ENCODE measurements at places on chromosomes 11 and 22.

DNA sequence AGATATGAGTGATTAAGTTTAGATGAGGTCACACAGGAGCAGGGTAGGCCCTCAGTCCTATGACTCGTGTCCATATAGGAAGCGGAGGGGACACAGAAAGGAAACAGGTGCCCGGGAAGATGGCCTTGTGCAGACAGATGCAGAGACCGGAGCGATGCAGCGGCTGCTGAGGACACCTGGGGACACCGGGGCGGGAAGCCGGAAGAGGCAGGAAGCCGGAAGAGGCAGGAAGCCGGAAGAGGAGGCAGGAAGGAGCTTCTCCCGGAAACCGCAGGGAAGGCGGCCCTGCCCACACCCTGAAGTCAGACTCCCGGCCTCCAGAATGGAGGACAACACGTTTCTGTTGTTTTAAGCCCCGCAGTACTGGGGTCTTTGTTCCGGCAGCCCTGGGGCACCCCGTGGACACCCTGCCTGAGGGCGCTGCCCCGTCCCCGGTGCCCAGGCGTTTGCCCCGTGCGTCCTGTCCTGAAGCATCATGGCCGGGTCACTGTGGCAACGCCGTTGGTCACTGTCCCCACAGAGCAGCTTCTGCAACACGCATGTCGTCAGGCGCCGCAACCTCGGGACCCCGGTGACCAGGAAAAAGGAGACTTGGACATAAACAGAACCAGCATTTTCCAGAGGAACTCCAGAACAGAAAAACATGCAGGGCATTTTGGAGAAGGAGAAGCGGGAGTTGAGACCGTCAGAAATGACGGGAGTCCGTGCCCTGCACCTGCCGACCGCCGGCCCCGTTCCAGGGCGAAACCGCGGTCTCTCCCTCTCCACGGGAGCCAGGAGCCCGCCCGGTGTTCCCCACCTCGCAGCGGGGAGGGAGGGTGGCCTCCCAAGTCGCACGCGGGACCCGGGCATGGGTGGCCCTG, 103.4 kb downstream of the BRD1 start:
- DNase-seq, result peak; percentile 29

GRCh38 chr11:102306048-102306597, 11.2 kb upstream of the BIRC3 start:
- no peak for DNase-seq

GRCh38 chr11:3896644-3897043, 41.2 kb downstream of the STIM1 start:
- DNase-seq, result no peak

- no peak for DNase-seq
Observed at GRCh38 chr11:134488913-134489312, 76.9 kb upstream of the B3GAT1 start.

DNA sequence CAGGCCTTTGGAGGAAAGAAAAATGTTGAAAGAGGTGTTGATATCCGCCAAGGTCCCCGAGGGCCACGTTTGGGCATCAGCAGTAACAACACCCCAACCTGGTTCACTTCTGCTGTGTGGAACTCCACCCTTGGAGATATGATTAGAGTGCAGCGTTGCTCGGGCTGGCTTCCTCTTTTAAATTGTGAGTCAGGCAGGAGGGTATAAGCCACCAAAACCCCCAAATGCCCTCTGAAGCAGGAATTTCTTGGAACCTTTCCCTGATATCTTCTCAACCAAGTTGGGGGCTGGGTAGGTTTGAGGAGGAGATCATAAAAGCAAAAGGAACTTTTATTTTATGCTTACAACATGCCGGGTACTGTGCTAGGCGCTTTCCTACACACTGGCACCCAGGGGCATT, 6.4 kb upstream of the C11orf96 start:
- no peak for DNase-seq

Measured in stimulated activated CD4-positive, alpha-beta T cell treated with anti-CD3 and anti-CD28 coated beads, TNF-alpha, amount 100 ng/mL, for 1 hour (primary cell).